HS-5 (cell line): ENCODE measurements at places on chromosomes 6 and 20.

- DNase-seq: no peak
Observed at GRCh38 chr20:38723848-38724625, at the start of gene SLC32A1. SLC32A1 (plus strand) TSS chr20:38724486; CDS start chr20:38724725, 239 bp downstream.

- no peak for DNase-seq
Observed at GRCh38 chr20:48679599-48679998, 148.2 kb downstream of the PREX1 start.

GRCh38 chr6:14228571-14228970 lies 111.0 kb downstream of the CD83 start:
- peak; percentile 24 for DNase-seq

DNA sequence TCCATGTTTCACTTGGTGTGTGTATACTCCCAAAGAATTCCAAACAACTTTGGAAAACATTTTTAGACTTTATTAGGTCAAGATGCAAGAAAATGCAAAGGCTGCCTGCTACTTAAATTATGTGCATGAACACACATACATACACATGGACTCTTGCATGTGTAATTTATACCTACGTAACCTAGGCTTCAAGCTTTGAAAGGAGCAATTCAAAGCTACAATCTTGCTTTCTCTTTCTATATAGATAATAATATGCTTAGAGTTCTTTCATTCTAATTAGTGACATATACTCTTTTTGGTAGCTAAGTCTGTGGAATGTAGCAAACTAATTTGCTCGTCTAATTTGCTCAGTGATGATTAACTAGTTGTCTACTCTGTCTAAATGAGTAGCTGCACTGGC lies 146.5 kb downstream of the EPHA7 start:
- no peak for DNase-seq

- no peak for DNase-seq
Observed at GRCh38 chr6:151024597-151024996, 159.1 kb downstream of the MTHFD1L start.

DNA sequence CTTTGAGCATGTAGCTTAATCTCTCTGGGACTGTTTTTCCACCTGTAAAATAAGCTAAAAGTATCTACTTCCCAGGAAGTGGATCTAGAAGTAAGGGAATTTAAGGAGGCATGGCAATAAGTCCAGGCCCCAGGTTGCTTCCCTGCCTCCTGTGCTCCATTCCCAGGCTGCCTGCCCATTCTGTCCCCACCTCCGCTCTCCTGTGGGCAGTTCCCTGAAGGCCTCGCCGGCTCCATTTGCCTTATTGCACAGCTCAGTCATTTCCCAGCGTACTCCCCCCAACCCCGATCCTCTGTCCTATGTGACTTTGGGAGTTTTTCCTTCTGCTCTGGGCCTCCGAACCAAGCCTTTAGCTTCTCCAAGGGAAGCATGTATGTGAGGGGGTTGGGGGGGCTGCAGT lies 4.6 kb downstream of the SLC29A1 start:
- no peak for DNase-seq

- DNase-seq: no peak
Observed at GRCh38 chr20:41095110-41095969, 42.0 kb upstream of the PLCG1 start.

DNA sequence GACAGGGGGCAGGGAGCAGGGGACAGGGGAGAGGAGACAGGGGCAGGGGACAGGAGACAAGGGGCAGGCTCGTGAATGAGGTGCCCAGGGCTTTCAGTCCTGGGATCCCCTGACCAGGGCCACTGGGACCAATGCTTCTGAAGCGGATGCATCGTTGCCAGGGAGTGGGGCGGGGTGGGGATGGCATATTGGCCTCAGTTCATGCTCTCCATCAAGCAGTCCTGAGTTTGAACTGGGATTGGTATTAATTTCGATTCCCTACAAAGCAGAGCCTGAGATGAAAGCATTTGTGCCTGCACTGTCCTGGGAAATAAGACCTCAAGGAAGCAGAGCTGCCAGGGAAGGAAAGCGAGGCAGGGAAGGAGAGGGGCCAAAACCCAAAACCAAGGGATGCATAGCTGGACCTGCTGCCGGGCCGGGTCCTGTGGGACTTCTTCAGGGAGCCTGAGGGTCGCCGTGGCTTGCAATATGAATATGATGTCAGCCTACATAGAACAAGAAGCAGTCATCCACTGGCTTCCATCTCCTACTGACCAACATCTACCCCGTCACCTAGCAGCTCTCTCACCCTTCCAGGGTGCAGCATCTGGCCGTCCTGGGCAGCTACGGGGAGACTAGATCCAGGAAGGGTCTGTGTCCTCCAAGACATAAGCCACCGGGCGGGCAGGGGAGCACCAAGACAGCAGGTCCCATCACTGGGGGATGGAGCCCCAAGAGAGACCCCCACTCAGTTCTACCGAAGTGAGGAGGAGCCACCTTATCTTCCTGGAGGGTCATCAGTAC lies 233.3 kb downstream of the SYNDIG1 start:
- no peak for DNase-seq

- DNase-seq: no peak
Observed at GRCh38 chr6:158213925-158214674, 46.0 kb downstream of the GTF2H5 start.

DNA sequence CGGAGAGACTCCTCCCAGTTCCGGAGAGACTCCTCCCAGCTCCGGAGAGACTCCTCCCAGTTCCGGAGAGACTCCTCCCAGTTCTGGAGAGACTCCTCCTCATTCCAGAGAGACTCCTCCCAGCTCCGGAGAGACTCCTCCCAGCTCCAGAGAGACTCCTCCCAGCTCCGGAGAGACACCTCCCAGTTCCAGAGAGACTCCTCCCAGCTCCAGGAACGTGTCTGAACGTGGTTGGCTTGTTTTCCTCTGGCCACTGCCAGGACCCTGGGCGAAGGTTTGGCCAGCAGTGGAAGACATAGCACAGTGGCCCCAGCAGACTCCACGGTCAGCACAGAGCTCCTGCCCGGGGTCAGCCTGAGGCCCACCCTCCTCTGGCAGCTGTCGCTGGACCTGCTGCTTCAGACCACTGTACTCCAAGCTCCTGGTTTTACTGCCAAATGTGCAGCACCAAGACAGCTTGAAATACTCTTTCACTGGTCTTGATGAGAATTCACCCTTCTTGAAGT lies 122.3 kb upstream of the AFDN start:
- DNase-seq: no peak

DNA sequence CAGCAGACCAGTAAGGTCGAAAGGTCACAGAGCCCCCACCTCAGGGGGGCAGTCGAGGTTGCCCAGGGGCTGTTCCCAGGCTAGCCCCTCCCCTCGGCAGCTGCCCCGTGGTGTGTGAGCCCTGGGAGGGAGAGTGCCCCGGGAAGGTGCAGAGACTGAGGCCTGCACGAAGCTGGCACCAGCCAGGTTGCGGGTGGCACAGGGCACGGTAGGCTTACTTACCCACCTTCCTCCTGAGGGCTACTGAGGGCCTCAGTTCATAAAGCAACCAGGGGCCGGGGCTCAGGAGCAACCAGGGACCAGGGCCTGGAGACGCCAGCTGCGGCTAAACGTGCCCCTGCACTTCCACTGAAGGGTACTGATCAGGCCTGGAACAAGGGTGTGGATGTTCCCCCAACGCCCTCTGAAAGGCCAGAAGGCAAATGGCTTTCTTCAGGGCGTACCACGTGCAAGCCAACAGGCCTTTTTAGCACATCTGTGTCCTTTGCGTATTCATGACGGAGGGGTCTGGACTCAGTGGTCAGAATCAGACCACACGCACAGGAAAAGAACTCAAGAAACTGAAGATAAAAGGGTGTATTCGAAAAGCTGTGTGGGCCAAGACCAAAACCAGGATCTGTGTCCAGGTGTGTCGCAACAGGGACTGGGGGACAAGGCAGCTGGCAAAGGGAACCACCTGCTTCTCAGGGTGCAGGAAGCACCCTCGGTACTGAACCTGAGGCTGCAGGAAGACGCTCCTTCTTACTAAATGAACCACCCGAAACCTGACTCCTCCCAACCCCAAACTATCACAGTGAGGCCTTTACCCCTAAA lies 24.5 kb upstream of the TCFL5 start:
- DNase-seq: no peak

GRCh38 chr6:69238067-69238466 lies 558.7 kb downstream of the LMBRD1 start:
- no peak for DNase-seq

DNA sequence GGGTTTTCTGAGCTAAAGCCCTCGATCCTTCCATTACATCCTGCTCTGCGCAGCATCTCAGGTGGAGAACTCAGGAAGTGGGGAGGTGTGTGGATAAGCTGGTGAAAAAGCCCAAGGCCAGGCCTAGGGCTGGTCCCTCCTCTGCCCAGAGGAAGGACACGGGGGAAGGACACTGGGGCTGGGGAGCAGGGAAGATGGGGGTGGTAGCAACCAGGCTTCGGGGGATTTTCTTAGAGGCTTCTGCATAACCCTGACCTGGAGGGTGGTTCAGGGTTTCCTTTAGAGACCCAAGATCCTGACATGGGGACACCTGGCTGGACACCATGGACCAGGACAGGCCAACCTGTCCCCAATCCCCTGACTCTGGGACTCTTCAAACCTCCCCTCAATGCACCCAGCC lies 37.9 kb downstream of the SUN5 start:
- no peak for DNase-seq
